ENCODE measurements at places on chromosomes 5 and 9. TPM values are rescaled to one million over a fixed set of nuclear protein-coding genes. Genes with fewer than 3 reads are reported as not detected.
A peak's percentile ranks its signal among the peaks of the same experiment; 100 is the strongest.

GRCh38 chr9:37198039-37198729 lies 77.8 kb downstream of the ZCCHC7 start:
- DNase-seq: no peak

- DNase-seq: no peak
Observed at GRCh38 chr5:98106116-98107031, 667.1 kb upstream of the RGMB start.

DNA sequence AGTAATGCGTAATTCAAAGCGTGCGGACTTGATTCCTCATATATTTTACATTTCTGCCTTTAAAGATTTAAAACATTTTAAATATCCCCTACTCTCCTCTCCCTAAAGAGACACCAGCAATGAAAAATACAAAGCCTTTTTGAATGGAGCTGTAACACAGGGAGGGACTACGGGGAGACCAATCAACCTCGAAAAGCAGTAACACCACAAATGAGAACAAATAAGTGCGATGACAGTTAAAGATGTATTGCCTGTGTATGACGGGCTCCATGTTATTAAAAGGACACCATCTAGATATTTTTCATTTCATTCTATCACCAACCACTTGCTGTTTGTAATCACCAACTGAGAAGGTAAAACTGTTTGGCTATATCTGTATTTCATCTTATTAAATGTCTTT lies 230.3 kb upstream of the TBCA start:
- DNase-seq: no peak

- peak; percentile 64 for DNase-seq
Observed at GRCh38 chr9:124126648-124127646, 115.4 kb downstream of the LHX2 start.

DNA sequence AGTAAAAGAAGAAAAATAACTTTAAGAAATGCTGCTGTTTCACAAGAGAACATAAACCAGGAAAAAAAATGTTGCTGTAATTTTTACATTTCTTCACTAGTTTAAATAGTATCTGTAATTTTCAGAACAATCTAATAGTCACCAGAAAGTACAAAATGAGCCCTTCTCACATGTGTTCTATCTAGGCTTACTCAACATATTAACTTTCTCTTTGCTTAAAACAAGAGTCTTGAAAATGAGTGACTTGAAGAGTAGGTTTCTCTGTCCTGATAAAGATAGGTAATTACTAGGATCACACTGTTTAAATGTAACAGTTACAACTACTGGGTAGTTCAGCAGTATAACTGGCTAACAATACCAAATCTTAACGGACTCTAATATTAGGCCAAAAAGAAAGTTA lies 37.5 kb downstream of the CLINT1 start:
- DNase-seq: no peak

Gene DMRT3
- not detected for total RNA-seq

Gene DOLK
- total RNA-seq: 28.3 TPM

Gene GLDC
- not detected for total RNA-seq

Gene LCN9
- total RNA-seq: not detected

Gene TMC1
- total RNA-seq: not detected

Gene CD274
- 0.95 TPM for total RNA-seq

Gene ANKRD34B
- not detected for total RNA-seq

Measured in H4 (cell line).